SJSA1 (cell line): ENCODE measurements at places on chromosomes 1 and 21. TPM values are rescaled to one million over a fixed set of nuclear protein-coding genes. Genes with fewer than 3 reads are reported as not detected.
A peak's percentile ranks its signal among the peaks of the same experiment; 100 is the strongest.

- peaks cover 46% of the 10 kb centered on the region for H3K36me3 ChIP-seq
- no peak overlapping the region for H3K27ac ChIP-seq
- no peak overlapping the region for H3K4me3 ChIP-seq
- H3K4me1 ChIP-seq, result peaks cover 42% of the 10 kb centered on the region
- H3K27me3 ChIP-seq, result no peaks in the 10 kb centered on the region
These were observed 1.7 kb upstream of the NADK start for GRCh38 chr1:1779691-1780597.

Gene DIRAS3
- total RNA-seq, result 1.1 and 3.0 TPM in 2 replicates

DNA sequence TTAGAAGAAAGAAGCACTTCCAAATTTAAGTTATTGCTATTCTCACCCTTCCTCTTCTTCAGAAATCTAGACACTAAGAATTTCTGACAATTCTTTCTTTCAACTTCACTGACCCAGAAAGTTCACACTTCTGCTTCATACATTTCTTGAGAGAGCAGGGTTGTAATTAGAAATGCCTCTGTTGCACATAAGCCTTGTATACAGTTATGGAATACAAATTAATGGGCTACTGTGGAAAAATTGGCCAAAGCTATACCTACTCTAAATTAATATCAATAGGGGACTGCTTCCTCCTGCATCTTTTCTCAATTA, 1.5 kb downstream of the TNFSF18 start:
- DNase-seq, result no peak
- no peaks in the 10 kb centered on the region for H3K27me3 ChIP-seq
- H3K36me3 ChIP-seq, result no peaks in the 10 kb centered on the region
- H3K27ac ChIP-seq, result no peak overlapping the region

DNA sequence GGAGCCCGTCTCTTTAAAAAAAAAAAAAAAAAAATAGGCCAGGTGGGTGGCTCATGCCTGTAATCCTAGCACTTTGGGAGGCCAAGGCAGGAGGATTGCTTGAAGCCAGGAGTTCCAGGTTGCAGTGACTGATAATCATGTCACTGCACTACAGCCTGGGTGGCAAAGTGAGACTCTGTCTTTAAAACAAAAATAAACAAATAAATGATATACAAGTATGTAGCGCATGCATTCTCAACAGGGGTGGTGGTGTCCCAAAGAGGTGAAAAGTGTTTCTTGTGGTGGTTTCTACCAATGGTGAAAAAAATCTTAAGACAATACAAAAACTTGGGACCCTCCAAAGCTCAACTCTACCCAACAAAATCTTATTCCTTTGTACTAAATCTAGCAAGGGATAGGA, 17.9 kb downstream of the CNN3 start:
- H3K27me3 ChIP-seq, result no peaks in the 10 kb centered on the region
- peak; percentile 75 for DNase-seq
- peaks cover 86% of the 10 kb centered on the region for H3K36me3 ChIP-seq
- H3K4me1 ChIP-seq, result peaks cover 63% of the 10 kb centered on the region
- H3K27ac ChIP-seq, result peak overlapping the region; percentile 1; the same call in 1 of the 2 replicates

GRCh38 chr1:51512606-51513005, 6.5 kb downstream of the EPS15 start:
- no peak overlapping the region for H3K4me3 ChIP-seq
- no peaks in the 10 kb centered on the region for H3K27me3 ChIP-seq
- peaks cover 19% of the 10 kb centered on the region for H3K4me1 ChIP-seq
- no peak overlapping the region for H3K27ac ChIP-seq

- H3K27ac ChIP-seq, result no peak overlapping the region
- no peak for DNase-seq
- H3K4me1 ChIP-seq, result peaks cover 28% of the 10 kb centered on the region
These were observed 3.1 kb upstream of the EFNA3 start for GRCh38 chr1:155075535-155075934.

DNA sequence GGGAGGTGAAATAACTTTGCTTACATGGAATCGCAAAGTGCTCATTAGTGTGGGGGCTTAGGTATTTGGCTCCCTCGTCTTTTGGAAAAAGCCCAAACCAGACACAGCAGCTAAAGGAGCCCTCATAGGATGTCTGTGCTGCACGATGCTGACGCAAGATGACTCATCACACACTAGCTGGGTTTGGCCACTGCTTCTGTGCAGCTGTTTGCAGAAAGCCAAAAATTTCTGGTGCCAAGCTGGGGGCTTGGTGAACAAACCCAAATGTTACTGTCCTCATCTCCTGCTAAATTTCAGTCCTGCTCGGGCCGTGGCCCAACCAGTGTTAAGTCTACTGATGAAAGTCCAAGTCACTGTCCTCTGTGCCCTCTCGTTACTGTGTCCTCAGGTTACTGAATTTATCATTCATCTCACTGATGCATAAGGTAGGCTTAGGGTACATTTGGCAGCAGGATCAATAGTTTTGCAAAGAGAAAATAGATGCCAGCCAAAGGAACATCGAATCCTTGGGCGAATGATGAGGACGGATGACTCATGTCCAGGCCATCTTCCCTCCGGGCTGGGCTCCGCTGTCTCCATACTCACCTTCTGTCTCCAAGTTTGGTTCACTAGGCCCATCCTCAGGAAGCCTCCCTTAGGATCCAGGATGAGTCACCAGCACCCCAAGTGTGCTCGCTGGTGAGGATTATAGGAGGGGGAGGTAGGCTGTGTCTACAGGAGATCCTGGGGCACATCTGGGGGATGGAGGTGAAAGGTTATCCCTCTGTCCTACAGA, 177.7 kb downstream of the ADSS2 start:
- DNase-seq, result peak; percentile 93
- H3K4me3 ChIP-seq, result peak overlapping the region; percentile 13
- no peaks in the 10 kb centered on the region for H3K27me3 ChIP-seq
- H3K27ac ChIP-seq, result peak overlapping the region; percentile 49

Gene UBE2Q1
- total RNA-seq, result 37.9 and 55.8 TPM in 2 replicates

DNA sequence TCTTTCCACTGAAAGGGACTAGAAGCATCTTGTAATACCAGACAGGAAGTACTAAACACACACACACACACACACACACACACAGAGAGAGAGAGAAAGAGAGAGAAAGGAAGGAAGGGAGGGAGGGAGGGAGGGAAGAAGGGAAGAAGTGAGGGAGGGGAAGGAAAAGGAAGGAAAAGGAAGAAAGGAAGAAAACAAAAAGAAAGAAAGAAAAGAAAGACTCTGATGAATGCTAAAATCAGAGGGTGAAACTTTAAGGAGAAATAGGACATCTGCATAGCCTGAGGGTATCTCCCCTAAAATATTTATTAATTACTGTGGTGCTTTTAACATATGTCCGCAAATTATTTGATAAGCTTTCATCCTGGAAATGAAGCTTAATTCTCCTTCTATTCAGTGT, 10.6 kb downstream of the TRIT1 start:
- H3K4me3 ChIP-seq, result no peak overlapping the region
- H3K27me3 ChIP-seq, result no peaks in the 10 kb centered on the region
- H3K27ac ChIP-seq, result no peak overlapping the region
- DNase-seq, result no peak

- H3K27ac ChIP-seq, result no peak overlapping the region
- DNase-seq, result no peak
- H3K36me3 ChIP-seq, result no peaks in the 10 kb centered on the region
- no peak overlapping the region for H3K4me3 ChIP-seq
- no peaks in the 10 kb centered on the region for H3K4me1 ChIP-seq
These were observed 321.0 kb downstream of the TM2D1 start for GRCh38 chr1:61403679-61404596.

DNA sequence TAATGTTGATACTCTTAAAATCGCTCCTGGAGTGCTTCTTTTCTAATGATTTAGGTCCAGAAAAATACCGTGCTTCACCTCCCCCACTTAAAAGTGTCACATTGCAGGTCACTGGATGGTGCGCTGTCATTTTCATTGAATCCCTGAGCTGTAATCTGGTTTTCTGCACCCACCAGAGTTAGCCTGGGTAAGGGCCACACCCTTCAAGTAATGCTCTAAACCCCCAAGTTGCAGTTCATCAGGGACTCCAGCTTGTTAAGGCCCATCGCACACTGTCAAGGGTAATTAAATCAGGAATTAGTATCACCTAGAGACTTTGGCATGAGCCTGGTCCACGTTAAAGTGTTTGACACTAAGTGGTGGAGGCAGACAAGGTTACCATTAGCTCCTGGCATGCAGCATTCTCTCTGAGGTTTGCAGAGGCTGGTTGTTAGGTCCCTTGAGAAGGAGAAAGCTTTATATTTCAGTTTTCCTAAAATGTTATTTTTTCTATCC, 34.0 kb downstream of the ASTN1 start:
- H3K27ac ChIP-seq, result no peak overlapping the region
- DNase-seq, result no peak
- H3K4me3 ChIP-seq, result no peak overlapping the region
- H3K27me3 ChIP-seq, result no peaks in the 10 kb centered on the region
- H3K36me3 ChIP-seq, result no peaks in the 10 kb centered on the region

Gene KCNE2
- not detected in 2 replicates for total RNA-seq

DNA sequence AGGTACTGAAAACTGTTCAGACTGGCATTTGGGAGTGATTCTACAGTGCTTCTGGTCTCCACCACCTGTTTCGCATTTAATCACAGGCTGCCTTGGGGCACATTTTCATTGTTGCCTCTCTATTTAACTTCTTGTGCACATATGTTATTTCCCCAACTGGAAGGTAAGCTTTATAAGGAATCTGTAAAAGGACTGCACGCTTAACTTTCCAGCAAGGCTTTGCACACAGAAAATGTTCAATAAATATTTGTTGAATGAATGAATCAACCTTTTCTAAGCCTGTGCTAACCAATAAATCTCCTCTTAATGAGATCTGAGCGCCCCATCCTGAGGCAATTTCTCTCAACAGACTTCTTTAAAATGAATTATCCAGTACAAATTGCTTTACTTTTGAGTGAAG, 84.3 kb upstream of the ARHGAP29 start:
- H3K4me1 ChIP-seq, result peaks cover 72% of the 10 kb centered on the region
- no peak for DNase-seq
- H3K36me3 ChIP-seq, result no peaks in the 10 kb centered on the region
- no peaks in the 10 kb centered on the region for H3K27me3 ChIP-seq

Gene S100A8
- not detected in 2 replicates for total RNA-seq

DNA sequence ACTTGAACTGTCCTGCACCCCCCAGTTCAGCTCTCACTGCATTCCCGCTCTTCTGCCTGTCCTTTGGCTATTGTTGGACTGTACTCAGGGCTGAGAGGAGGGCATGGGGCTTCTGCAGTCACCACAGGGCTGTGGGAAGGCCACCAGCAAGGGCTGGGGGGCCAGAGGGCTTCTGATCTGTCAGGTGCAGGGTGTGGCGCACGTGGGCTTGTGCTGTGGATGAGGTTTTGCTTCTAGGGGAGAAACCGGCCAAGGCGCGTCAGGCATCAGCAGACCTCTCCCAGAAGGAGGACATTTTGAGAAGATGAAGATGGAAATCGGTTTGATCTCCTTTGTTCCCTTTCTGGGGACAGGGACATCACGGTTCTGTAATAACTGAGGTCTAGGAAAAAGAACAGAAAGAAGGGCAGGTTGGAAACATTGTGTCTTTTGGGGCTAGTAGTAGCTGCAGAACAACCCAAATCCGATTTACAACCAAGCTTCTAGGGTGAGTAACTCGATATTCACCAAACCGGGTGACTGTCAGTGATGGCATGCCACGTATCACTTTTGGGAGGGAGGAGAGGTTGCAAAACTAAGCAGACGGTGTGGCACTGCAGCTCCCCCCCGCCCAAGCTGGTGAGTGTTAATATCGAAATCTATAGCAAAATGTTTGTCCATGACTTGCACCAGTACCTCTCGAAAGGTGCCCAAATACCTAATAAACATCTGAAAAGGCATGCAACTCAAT, 40.9 kb downstream of the AGPAT3 start:
- H3K27ac ChIP-seq, result peak overlapping the region; percentile 68
- peaks cover 40% of the 10 kb centered on the region for H3K4me1 ChIP-seq
- H3K36me3 ChIP-seq, result peaks cover 42% of the 10 kb centered on the region
- no peaks in the 10 kb centered on the region for H3K27me3 ChIP-seq
- no peak for DNase-seq

Gene PTPRC
- not detected in 2 replicates for total RNA-seq

Gene AMY2A
- not detected in 2 replicates for total RNA-seq

Gene SH2D1B
- total RNA-seq, result not detected in 2 replicates

DNA sequence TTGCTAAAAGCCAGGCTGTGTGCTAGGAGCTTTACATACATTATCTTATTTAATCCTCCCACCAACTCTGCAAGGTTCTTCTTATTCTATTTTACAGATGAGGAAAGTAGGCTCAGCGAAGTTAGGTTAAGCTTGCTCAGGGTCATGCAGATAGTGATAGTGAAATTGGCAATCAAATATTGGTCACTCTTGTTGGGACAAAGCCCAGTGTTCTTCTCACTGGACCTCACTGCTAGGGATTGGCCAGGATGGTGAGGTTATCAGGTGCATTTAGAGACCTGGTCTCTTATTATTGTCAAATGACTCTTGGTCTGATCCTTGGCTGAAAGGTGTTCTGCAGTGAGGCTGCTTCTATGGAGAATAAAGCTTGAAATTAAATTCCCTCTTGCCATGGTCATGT, 145.1 kb downstream of the CNIH3 start:
- no peak overlapping the region for H3K4me3 ChIP-seq
- H3K36me3 ChIP-seq, result no peaks in the 10 kb centered on the region
- no peak for DNase-seq
- no peaks in the 10 kb centered on the region for H3K4me1 ChIP-seq
